AG04450 (cell line): ENCODE measurements at places on chromosomes 6 and 20.
A peak's percentile ranks its signal among the peaks of the same experiment; 100 is the strongest.

GRCh38 chr6:129946439-129947140 lies 71.8 kb upstream of the L3MBTL3 start:
- DNase-seq: no peak

- no peak for DNase-seq
Observed at GRCh38 chr6:125789576-125790357, 993 bp upstream of the NCOA7 start.

DNA sequence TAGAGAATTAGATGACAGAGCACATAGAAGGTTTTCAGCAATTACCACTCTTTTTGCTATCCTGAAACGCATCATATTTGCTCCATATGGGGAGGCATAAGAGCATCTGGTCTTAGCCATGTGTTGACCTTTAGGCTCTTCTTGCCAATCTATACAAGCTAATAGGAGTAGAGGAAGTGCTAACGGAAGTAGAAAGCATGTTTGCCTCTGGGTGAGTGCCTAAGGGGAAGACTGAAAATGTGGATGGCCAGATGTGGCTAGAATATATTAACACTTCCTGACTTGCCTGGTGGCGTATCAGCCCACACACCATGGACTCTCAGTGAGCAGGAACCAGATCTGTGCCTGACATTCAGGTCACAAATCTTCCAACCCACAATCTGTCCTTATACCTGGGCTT lies 136.3 kb downstream of the LRRC1 start:
- no peak for DNase-seq

GRCh38 chr20:57440678-57441509 lies 49.7 kb downstream of the RBM38 start:
- peak; percentile 60 for DNase-seq

DNA sequence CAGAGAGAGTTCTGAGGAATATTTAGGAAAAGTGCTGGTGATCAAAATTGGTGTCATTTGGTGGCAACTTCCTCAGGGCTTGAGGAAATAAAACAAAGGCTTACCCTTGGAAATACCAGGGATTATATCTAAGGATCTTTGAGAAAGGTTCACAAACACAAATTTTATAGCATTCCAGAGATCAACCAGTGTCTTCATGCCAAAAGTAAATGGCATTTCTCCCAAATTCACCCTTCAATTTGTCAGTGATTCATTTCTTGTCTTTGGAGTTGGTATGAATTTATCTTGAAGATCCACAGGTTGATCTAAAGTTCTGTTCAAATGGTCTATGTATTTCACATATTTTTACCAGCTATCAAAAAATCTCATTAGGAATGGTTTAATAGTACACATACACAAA lies 181.5 kb downstream of the FUT9 start:
- no peak for DNase-seq

- DNase-seq: no peak
Observed at GRCh38 chr20:17438436-17439039, 92.6 kb downstream of the BFSP1 start.

DNA sequence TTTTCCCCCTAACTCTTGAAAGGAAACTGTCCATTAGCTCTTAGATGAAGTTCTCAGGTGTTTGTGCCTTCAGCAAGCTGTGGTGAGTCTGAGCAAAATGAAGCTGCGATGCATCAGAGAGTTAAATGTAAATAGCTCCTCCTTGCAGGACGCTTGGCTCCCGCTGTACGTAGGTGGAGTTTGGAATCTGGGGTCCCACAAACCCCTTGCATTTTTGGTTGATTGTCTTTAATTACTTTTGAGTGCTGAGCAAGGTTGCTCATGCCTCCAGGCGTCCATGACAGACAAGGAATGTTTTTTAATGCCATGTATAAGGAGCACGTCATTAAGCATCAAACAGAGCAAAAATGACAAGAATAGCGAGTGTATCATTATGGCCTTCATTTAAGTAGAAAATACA lies 300.5 kb downstream of the TFAP2C start:
- DNase-seq: no peak

DNA sequence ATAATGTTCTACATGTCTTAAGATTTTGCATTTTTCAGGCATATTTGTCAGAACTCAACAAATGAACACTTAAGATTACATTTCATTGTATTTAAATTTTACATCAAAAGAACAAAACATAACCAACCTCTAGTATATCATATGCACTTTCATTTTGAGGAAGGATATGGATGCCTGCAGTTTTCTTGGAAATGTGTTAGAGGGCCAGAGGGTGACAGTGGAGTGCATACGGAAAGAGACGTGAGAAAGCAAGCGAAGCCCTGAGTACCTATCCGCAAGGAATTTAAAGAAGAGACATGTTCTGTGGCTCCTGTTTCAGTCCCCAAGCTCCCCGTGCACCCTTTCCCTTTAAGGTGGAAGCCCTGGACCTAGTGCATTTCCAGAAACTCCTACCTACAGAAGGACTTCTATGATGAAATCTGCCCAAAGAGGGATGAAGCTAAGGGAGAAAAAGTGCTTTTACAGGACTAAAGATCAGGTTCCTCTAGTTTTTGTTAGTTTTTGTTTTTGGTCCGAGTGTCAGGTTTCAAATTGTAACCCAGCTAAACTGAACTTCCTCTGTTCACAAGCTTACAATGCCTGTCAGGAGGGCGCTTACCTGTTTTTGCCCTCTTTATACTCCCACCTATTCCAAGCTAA lies 38.8 kb downstream of the EZR start:
- DNase-seq: no peak

GRCh38 chr6:46989398-46989797 lies 52.7 kb downstream of the ADGRF1 start:
- no peak for DNase-seq

- no peak for DNase-seq
Observed at GRCh38 chr6:146434732-146435390, 108.8 kb upstream of the RAB32 start.

DNA sequence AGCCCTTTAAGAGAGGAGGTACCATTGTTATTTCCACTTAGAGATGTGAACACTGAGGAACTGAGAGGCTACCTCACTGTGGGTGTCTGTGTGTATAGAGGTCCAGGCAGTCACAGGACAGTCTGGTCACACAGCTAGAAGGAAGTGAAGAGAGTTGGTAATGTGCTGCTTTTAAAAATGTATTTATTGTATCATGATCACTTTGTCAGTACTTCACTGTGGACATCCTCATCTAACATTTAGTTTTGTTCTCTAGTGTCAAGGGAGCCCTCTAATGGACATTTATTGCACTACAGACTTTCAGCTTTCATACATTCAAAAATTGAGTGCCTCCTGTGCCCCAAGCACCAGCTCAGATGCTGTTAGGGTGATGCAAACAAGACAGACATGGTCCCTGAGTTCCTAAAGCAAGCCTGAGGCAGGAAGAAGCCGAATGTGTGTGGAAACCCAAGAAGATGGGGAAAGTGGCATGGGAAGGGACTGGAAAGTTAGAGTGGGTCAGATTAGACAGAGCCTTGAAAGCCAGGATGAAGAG lies 123.0 kb downstream of the SLC16A10 start:
- DNase-seq: peak; percentile 16

GRCh38 chr20:51164731-51165130 lies 141.8 kb upstream of the KCNG1 start:
- no peak for DNase-seq

GRCh38 chr6:31821301-31822035 lies 6.1 kb upstream of the HSPA1B start:
- no peak for DNase-seq

DNA sequence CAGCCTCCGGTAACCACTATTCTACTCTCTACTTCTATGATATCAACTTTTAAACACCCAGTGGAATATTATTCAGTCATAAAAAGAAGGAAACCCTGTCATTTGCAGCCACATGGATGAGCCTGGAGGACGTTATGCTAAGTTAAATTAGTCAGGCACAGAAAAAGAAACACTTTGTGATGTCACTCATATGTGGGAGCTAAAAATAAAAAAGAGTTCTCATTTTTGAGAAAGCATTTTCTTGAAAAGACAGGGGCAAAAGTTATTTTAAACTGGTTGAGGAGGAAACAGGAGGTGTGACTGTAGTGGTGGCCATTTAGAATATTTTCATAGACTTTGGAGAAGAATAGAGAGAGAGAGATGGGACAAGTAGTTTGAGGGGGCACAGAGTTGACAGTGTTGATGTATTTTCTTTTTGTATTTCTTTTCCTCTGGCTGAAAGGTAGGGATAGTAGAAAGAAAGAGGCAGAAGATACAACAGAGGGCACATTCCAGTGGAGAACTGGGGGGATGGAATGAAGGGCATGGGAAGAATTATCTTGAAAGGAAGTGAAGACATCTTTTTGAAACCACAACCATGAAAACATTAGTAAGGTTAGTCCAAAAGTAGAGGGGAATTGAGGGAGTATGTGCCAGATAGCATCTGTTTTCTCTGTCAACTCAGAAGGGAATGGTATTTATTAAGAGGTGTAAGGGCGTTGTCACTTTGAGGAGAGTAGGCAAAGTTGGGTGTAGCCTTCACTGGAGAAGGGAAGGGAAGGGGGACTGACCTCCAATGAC lies 181.3 kb upstream of the GMDS start:
- no peak for DNase-seq

DNA sequence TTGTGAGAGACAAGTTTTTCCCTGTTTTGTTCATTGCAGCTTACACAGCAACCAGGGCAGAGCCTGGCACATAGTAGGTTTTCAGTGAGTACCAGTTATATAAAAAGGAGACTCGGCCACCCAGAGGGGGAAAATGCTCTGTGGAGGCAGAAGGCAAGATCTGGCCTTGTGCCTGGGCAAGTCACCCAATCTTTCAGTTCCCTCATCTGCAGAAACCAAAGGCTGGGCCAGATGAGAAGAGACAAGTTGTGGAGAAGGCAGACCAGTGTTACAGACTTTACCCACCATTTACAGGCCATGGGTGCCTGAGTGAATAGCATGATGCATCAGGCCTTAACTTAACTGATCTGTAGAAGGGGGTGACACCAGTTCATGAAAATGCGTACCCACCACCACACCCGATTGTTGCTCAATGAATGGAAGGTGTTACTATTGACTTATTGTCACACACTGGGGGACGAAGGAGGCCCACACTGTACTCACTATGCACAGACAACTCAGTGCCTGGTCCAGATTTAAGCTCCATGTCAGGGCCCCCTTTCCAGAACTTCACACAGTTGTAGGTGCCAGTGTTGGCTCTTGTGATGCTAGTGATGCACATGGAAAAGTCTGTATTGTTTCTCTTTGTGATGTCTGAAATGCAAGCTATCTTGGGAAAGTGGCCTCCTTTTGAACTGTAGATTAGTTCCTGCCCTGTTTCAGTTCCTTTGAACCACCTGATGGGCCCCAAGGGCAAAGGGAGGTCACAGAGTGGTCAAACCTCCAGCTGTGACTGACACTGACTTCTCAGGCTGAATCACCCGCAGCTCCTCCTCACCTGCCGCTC lies 64.3 kb upstream of the SIRPG start:
- DNase-seq: no peak

DNA sequence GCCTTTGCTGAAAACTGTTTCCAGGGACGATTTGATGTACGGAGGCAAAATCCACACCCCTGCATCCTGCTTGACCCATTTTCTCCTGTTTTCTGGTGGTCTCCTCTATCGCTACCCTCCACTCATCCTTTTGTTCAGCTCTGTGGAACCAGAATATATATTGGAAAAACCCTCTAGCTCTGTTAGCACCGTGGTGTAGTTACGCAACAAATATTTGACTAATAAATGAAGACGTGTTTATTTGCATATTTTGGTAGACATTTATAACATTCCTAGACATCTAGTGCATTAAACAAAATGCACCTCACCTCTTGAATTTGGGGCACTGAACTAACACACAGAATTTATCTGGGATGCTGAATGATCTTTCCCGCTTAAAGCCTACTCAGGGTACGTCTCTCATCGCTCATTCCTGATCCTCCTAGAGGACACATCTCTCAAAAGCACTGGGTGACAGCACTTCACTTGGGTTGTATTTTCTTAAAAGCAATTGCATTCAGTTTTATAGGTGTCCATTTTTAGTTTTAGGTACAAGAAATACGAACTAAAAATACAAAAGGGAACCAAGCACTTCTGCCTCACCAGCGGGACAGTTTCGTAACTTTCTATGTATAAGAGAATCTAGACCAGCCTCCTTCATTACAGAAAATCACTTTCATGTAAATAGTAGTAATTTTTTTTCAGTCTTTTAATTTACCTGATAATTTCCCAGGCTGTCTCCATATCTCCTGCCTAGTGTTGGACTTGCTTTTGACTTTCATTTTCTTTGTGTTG lies 59.2 kb downstream of the SNRNP48 start:
- no peak for DNase-seq

- DNase-seq: no peak
Observed at GRCh38 chr20:14566505-14566904, 229.1 kb upstream of the FLRT3 start.

DNA sequence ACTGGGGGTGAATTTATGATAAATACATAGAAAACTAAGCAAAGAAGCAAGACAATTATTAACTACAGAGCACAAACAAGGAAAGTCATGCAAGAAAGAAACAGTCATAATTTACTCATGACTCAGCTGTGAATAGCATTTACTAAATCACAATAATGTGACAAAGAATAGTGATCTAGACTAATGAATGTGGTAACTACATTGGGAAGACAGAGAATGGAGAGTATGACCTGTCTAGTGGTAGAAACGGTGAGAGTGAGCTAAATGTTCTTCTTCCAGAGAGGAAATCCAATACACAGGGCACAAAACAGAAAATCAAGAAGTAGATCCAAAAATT lies 153.5 kb upstream of the DST start:
- DNase-seq: no peak

DNA sequence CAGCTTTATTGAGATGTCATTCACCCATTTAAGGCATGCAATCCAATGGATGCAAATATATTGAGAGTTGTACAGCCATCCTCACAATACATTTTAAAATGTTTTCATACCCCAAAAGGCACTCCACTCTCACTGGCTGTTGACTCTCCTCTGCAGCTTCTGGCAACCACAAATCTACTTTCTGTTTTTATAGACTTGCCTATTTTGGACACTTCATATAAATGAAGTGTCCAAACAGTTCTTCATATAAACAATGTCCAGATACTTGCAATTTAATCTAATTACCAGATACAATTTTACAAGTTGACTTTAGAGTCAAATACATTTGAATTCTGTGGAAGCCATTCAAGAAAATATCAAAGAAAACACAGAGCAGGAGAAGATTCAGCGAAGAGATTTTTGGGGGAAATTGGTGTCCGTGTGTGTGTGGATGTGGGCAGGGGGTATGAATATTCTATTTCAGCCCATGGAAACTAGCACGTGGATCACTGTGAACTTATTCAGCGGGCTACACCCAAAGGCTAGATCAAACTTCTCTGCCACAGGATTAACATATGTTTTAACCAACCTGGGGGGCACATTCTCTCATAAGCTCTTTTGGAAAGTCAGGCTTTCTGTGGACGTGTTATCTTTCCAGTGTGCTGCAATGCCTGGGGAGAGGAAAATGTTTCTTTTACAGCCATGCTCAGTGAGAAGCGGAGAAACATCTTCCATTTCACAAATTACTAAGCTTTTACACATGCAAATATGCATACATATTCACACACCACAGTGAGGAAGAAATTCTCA lies 73.9 kb downstream of the PLG start:
- DNase-seq: no peak

DNA sequence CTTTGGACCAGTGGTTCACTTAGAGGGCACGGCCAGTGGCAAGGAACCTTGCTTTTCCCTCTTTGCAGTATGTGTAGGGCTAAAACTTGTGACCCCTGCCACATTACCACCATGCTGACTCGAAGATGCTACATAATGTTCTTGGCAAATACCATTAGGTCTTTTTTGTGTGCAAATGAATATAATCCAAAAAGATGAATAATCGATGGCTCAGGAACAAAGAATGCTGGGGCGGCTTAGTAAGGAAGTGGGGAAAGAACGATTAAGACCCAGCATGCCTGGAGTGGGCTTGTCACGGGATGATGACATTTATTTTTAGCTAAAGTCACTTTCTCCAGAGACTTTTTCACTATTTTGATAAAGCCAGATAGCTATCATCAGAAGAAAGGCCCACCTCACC lies 23.1 kb downstream of the CMTR1 start:
- DNase-seq: peak; percentile 29

- DNase-seq: no peak
Observed at GRCh38 chr6:4667591-4667990, 108.6 kb upstream of the CDYL start.
